ENCODE measurements at places on chromosomes 13 and 19.

GRCh38 chr13:33258808-33259193, 26.8 kb downstream of the STARD13 start:
- DNase-seq, result no peak

- DNase-seq, result no peak
Observed at GRCh38 chr19:48170817-48171347, 402 bp downstream of the ZSWIM9 start.

GRCh38 chr19:46426035-46426505, 2.7 kb downstream of the PNMA8C start:
- DNase-seq, result no peak

DNA sequence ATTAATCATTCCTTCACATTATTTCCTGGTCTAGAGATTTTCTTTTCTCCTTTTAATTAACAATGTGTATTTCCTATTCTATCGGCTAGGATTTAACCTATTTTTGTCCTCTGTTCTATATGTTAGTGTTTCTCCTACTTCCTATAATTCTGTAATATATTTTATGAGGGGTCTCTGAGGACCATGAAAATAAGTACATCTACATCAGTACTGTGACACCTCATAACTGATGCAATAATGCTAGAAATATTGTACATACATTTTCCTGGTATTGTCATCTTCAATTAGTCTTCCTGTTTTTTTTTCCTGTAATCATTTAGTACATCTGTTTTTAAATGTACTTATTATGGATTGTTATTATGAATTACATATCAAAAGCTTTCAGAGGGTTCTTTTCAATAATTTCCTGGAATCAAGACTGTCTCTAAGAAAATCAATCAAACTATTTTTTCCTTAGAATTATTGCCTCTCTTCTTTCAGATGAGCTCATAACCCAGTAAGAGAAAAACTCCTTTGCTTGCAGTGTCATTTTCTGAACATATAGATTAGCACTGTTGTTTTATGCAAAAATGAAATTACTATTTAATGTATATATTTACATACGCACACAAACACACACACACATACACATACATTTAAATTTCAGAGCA, 1004.3 kb downstream of the SLITRK5 start:
- DNase-seq, result no peak

GRCh38 chr19:36245210-36246005, 30.5 kb downstream of the ZNF146 start:
- DNase-seq, result no peak

DNA sequence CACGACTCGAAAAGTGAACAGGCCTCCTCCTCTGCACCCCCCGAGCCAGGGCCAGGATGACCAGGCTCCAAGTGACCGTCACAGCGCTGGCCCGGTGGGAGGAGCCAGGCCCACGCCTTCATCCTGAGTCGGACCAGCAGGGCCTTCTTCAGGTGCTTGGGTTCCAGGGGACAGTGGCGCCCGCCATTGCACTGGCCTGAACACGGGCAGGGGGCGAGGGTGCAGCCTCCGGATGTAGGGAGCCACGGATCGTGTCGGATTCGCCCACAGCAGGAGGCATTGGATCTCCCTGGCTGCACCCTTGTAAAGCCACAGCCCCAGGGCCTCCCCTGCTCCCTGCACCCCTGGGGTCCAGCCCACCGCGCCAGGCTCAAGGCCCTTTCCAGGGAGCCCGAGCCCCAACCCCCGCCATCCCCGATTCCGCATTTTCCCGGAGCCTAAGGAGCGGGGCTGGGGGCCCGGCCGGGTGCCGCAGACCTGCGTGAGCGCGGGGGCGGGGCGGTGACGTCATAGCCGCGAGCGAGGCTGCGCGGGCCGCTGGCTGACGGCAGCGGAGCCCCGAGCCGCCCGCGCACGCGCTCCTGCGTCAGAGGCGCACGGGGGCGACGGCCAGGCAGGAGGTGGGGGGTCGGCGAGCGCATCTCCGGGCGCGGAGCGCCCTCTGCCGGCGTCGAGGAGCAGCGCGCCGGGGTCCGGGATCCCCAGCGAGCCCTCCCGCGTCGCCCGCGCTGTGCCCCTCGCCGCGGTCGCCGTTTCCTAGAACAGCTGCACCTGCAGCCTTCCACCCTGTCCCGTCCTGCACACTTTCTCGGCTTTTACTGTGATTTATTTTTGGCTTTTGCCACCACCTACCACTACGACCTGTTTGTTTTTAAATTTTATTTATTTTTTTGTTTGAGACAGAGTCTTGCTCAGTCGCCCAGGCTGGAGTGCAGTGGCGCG, 1.5 kb upstream of the ATP5F1D start:
- DNase-seq, result no peak

DNA sequence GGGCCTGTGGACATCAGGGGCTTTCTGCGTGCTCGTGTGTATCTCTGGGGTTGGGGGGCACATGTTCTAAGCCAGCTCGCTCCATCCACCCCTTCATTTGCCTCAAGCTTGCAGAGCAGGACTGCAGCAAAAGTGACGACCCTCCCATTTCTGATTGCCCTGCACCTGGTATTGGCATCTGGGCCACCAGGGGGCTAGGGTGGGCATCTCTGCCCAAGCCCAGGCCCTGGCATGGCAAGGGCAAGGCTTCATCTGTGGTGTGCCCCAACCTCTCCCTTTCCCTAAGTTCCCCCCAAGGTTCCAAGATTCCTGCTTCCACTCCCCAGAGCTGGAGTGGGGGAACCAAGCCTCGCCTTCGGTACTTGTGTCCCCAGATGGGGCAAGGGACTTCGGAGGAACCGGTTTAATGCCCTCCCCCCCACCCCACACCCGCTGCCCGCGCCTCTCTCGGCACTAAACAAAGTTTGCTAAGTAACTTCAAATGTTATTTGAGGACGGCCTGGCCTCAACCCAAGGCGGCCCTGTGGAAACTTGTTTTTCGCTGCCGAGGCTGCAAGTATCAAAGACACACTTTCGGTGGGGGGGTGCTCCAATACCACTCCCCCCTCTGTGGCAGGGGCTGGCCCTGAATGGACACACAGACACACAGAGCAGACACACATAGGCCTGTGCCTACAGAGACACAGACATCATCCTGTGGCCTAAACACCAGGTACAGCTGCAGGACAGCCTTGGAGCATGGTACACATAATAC, 12.2 kb downstream of the NFIX start:
- no peak for DNase-seq

GRCh38 chr13:26811581-26811980, 51.0 kb upstream of the GPR12 start:
- DNase-seq, result no peak

DNA sequence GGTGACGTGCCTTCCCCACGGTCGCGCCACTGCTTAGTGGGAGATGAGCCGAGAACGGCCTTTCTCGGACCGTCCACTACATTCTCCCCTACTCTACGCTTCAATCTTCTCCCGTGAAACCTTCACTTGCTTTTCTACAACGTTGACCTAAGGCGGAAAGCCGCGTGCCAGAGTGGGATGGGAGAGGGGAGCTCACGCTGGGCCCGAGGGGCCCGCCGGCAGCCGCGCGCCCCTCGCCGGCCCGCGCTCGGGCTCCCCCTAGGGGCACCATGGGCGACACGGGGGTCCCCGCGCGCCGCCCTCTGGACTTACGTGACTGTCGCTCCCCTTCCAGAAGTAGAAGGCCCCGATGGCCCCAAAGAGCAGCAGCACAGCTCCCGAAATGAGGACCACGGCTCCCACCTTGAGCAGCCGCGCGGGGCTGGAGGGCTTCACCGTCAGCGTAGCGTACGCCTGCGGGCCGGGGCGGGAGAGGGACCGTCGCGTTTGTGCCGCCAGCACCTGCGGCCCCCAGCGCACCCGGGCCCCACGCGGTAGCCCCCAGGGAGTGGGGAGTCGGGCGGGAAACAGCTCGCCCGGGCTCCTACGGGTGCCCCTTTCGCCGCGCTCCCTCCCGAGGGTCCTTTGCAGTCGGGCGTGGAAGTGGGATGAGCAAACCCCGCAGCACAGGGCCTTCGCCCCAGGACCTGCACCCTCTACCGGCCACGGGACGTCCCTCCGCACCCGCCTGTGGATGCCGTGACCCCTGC, 727 bp downstream of the CNMD start:
- DNase-seq, result no peak

DNA sequence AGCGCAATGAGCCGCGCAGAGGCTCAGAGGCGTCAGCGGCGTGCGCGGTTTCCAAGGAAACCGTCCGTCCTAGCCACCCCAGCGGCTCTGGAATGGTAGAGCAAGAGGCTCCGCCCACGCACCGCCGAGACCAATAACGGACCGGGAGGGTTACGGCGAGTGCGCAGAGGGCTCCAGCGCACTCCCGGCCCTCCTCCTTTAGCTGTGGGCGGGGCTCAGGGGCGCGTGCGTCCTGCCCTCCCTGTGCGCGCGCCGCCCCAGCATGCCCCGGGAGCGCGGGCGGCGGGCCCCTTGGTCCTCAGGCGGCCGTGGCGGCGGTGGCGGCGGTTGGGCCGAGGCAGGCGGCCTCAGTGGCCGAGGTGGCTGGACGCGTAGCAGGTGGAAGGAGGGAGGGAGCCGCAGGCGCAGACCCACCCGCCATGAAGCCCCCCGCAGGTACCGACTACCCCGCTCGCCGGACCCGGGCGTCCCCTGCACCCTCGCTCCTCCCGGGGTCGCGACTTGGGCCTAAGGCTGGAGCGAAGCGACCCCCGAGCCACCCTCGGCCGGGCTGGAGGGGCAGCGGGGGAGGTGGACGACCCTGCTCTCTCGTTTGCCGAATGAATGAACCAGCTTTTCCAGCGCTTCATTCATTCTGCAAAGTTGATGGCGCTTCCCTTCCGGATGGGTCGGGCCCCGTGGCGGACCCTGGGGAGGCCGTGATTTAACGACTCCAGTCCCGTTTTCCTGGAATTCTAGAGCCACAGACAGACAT, at the start of gene THOP1:
TSS of gene THOP1 (plus strand) at position 260 of the 754 bp plus-strand sequence. CDS start at position 420, 160 bp downstream.
- peak; percentile 88 for DNase-seq

GRCh38 chr13:50133358-50133953, 118.2 kb downstream of the KCNRG start:
- no peak for DNase-seq

DNA sequence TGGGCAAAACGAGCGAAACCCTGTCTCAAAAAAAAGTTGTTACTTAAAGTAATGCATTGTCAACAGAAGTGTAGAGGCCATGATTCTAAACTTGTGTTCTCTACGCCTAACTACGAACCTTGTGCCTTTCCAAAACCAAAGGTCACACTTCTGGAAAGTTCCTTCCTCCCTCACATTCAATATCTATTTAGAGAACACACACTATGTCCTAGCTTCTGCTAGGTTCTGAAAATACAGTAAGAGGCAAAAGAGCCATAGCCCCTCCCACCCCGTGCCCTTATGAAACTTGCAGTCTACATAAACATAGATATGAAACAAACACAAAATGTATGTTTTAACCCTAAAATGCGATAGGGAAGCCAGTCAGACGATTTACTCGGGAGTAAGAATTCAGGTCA, 36.4 kb downstream of the RNF6 start:
- DNase-seq, result no peak

DNA sequence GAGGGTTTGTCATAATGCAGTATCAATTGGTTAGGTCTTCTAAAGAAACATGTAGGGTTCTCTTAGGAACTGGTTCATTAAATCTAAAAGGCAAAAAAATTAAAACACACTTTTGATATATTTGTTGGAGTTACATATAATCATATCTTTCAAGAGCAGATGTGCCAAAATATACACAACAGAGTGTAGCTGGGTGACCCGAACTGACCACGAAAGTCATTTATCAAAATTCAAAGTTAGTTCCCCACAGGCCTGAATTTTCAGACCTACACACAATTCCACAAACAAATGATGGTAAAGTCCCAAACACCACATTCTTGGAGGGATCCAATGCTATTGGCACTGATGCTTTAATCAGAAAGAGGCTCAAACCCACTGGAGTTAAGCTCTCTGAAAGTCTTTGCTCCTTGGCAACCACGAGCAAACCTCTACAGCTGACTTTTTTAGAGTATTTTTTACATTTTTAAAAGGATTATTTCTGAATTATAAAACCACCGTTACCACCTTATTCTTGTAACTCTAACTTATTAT, 50.9 kb downstream of the IRS2 start:
- DNase-seq, result no peak

- no peak for DNase-seq
Observed at GRCh38 chr13:92463134-92463533, 763.5 kb upstream of the GPC6 start.

DNA sequence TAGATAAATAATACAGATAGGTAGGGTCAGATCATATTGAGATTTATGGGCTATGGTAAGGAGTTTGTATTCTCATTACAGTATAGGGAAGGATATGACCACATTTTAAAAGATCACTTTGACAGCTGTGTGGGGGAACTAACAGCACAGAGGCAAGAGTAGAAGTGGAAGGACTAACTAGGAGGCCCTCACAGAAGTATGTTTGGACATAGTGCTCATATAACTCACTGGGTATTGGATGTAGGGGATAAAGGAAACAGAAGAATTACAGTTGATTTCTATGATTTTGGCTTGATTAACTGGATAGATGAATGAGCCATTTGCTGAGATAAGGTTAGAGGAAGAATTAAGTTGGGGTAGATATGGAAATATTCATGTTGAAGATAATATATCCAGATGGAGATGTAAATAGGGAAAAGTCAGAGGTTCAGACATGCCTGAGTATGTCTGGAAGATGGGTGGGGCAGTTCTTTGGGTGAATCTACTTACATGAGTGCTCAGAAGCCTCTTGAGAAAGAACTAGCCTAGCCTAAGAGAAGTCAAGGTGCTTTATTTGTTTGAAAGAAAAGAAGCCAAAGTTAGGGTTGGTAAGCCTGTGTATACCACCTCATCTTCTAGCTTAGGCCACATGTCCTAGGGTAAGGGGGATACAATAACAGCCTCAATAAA, 133.4 kb downstream of the NDFIP2 start:
- DNase-seq, result no peak

GRCh38 chr13:105538346-105538745, 997.1 kb downstream of the EFNB2 start:
- no peak for DNase-seq

DNA sequence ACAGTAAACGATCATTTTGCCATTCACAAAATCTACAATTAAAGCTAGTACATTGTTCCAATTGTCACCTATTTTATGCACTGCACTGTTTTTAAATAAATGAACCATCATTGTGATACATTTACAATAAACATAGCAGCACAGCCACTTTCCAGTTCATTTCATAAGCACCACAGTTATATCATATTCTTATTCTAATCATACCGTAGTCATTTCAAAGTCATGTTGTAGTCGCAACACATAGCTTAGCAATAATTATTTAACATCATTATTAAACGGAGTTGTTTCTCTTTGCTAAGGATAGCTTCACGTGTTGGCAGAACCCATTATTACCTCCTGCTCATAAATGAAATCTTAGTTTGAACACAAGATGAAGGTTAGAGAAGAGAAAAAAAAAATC, 2.2 kb upstream of the PCDH9 start:
- DNase-seq, result no peak

Measured in cortex of kidney (tissue), 1 donor.